Tongue (tissue), 3 donors: ENCODE measurements at places on chromosomes 3 and 15. TPM values are rescaled to one million over a fixed set of nuclear protein-coding genes. Genes with fewer than 3 reads are reported as not detected.

Gene GOLGA8T
- not detected for total RNA-seq

Gene SLC6A11
- total RNA-seq: 0.21 TPM

Gene OXTR
- total RNA-seq: 0.62 TPM

Gene STT3B
- 214 TPM for total RNA-seq
